ENCODE measurements at places on chromosomes 3 and 15. TPM values are rescaled to one million over a fixed set of nuclear protein-coding genes. Genes with fewer than 3 reads are reported as not detected.

GOLGA8Q gene
- total RNA-seq = 7.2 TPM

DNA sequence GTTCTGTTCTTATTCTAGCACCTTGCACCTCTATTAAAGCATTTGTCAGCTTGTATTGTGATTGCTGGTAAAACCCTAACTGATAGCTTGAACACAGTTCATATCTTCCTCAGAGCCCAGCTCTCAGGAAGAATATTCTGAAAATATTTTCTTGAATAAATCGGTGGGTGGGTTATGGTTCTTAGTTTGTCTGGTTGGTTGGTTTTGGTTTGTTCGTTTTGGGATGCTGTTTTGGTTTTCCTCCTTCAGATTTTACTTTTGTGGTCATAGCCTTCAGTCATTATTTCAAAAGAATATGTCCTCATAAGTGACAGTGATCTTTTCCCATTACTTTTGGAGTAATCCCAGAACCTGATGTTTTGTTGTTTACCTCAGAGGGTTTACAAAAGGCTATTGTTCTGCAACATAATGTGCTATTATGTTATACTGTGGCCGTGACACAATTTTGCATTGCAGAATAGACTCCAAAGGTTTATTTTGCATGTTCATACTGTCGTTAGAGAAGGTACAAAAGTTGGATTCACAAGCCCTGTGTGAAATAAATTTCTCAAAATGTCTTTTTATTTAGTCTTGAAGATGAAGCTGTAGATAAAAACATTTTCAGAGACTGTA lies 2.7 kb upstream of the TMEM87A start:
- no peak for DNase-seq

GRCh38 chr3:67654844-67655177 lies 399 bp upstream of the SUCLG2 start:
- DNase-seq = no peak

ATP13A4 gene
- total RNA-seq = 16.6 TPM

DNA sequence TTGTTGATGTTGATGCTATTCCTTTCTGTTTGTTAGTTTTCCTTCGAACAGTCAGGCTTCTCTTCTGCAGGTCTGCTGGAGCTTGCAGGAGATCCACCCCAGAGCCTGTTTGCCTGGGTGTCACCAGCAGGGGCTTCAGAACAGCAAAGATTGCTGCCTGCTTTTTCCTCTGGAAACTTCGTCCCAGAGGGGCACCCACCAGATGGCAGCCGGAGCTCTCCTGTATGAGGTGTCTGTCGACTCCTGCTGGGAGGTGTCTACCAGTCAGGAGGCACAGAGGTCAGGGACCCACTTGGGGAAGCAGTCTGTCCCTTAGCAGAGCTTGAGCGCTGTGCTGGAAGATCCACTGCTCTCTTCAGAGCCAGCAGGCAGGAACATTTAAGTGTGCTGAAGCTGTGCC lies 303.2 kb downstream of the ZIC1 start:
- DNase-seq = no peak

DNA sequence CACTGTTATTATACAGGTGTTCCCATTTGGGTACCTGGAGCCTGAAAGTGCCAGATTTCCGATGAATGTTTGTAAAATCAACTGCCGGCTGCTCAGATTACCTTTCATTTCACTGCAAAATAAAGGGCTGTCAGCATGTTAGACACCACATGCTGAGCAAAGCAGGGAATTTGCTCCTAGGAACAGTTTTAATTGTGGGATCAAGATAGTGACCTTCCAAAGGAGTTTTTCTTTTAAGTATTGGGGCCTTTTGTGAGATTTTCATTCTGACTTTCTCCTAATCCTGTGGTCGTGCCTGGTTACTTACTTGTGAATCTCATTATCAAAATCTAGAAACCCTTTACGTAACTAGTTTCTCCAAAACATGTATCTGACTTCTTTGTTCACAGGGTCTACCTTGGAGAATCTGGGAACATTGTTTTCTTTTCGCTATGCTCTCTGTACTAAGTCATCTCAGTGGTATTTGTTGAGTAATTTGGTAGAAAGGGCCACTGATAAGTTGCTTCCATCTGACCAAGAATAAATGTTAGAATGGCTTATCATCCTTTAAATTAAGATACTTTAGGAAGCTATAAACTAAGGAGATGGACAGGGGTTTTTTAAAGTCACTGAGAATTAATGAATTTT lies 40.8 kb upstream of the LRTM1 start:
- no peak for DNase-seq

COL8A1 gene
- 364 TPM for total RNA-seq

Data from umbilical cord (tissue), 2 donors.